ENCODE measurements at places on chromosomes 1 and 21.

DNA sequence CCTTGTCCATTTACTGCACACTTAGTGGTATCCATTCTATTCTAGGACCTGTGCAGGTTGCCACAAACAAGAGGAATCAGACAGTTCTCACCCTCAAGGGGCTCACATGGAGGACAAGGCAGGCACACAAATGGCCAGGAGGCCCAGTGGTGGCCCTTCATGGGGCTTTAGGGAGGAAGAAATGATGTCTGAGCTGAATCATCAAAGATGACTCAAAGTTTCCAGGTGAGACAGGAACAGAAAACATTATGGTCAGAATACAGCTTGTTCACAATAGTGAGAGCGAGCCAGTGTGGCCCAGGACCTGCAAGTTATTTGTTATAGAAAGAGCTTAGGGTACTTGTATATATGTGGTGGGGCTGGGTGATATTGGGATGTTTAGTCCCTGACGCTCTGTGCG is 26.4 kb downstream of the SHISAL2A start:
- DNase-seq, result no peak

- no peak for DNase-seq
Measured at GRCh38 chr1:13628711-13629110, 45.1 kb downstream of the PDPN start.

GRCh38 chr1:43850591-43851233 is 82.9 kb upstream of the ARTN start:
- DNase-seq, result no peak

- DNase-seq, result no peak
Measured at GRCh38 chr1:231236208-231236591, 4.8 kb upstream of the GNPAT start.

DNA sequence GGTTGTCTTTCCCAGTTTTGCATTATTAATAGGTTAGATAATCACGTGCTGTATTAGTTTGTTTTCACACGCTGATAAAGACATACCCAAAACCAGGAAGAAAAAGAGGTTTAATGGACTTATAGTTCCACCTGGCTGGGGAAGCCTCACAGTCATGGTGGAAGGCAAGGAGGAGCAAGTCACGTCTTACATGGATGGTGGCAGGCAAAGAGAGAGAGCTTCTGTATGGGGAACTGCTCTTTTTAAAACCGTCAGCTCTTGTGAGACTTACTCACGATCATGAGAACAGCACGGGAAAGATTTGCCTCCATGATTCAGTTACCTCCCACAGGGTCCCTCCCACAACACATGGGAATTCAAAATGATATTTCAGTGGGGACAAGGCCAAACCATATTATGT is 2.3 kb upstream of the VCAM1 start:
- no peak for DNase-seq

- DNase-seq, result no peak
Measured at GRCh38 chr1:27517301-27517700, 27.3 kb upstream of the WASF2 start.

- DNase-seq, result no peak
Measured at GRCh38 chr1:117591252-117591651, 14.6 kb upstream of the TENT5C start.

- no peak for DNase-seq
Measured at GRCh38 chr1:12495725-12496124, 122.3 kb downstream of the DHRS3 start.

GRCh38 chr21:43613755-43614638 is 45.3 kb downstream of the HSF2BP start:
- DNase-seq, result no peak

DNA sequence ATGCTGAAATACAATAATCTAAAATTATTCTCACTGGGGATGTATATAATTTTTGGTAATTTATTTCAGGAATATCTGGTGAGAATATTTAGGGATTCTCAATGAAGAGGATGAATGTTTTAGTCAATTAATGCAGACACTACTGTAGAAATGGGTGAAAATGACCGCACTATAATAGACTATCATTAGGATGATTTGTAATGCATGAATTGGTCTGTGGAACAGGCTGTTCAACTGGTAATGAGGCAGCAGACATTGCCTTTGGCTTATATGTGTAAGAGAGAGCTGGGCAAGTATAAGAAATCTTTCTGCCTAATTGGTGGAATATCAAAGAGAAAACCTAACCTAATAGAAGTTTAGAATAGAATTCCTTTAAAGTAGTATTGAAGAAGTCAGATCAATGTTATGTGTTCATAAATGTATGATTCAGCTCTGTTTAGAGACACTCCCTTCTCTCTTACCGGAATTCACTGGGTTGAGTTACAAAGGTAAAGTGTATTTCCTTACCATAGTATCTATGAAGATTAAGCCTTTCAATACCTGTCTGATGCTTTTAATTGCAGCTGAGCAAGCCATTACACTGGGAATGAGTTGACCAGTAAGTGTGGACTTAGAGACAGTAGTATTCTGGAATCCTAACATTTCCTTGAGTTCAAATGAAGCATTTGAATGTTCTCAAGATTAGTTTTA is 274.5 kb downstream of the S1PR1 start:
- DNase-seq, result no peak

GRCh38 chr21:38956521-38956855 is 150.8 kb downstream of the ETS2 start:
- DNase-seq, result no peak

DNA sequence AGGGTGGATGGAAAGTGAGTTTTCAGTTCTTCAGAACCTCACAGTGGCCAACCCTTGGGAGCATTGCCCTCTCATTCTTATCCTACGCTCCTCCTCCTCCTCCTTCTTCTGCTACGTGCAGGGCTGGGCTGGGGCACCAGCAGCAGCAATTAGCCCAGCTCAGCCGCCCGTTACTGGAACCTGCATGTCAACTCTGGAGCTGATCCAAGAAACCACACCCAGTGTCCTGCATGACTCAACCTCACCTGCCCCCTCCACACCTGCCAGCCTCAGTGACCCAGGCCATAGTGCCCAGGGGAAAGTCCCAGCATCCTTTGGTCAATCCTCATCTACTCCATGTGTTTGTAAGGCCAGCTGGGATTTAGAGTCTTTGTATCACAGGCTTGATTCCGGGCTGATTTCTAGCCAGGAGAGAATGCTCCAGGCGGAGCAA is 12.6 kb downstream of the ELF3 start:
- DNase-seq, result peak; percentile 73

- no peak for DNase-seq
Measured at GRCh38 chr1:4745560-4745959, 91.2 kb downstream of the AJAP1 start.

GRCh38 chr1:40880813-40881549 is 18.8 kb upstream of the CITED4 start:
- no peak for DNase-seq

DNA sequence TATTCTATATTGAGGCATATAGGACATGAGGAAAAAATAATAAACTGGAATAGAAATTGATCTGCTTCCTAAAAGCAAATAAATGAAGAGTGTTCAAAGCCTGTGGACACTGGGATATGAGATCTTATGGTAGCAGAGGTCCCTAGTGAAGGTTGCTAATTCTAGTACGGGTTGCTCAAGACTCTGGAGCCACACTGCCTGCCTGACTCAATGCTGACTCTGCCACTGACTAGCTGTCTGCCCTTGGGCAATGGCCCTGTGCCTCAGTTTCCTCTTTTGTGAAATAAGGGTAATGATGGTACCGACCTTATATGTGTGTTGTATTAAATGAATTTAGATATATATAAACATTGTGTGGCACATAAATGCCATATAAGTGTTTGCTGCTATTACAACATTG is 59.0 kb upstream of the C1orf53 start:
- DNase-seq, result no peak

- DNase-seq, result no peak
Measured at GRCh38 chr1:235069176-235069575, 59.5 kb downstream of the TOMM20 start.

GRCh38 chr21:36504067-36505058 is 24.4 kb upstream of the CLDN14 start:
- peak; percentile 3 for DNase-seq

DNA sequence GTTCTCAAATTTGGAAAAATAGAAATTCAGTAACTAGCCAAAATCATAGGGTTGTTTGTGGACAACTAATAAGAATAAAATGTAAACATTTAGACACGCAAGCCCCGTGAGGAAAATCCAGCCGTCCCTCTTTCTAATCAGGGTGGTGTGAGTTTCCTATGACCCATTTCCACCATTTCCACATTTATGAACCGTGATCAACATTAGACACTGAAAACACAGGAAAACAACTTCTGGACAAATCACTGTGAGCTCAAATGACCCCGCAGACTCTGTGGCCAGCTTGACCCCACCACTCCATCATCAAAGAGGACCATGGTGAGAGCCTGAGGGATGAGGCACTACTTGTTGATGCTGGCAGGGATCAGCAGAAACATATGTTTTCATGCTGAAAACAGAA is 101.0 kb downstream of the SIM2 start:
- DNase-seq, result no peak

DNA sequence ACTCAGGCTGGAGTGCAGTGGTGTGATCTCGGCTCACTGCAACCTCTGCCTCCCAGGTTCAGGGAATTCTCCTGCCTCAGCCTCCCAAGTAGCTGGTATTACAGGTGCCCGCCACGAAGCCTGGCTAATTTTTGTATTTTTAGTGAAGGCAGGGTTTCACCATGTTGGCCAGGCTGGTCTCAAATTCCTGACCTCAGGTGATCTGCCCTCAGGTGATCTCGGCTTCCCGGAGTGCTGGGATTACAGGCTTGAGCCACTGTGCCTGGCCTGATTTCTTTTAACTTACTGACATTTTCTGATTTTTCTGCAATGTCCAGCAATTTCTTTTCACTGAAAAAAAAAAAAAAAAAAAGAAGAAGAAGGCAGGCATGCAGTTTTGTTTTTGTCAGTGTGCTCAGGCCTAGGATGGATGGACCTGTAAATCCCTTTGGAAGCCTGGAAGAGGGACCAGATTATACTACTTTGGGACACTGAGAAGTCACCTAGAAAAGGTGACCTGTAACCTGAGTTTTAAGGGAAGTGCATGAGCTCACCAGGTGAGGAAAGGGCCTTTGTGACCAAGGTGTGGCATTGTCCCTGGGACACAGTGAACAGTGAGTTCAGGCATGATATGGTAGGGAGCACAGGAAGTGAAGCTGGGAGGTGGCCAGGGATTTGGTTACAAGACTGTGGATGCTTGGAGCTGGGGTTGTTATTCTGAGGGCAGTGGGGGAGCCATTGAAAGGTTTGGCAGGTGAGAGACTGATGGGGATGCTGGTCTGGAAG is 2.7 kb upstream of the TMEM61 start:
- DNase-seq, result peak; percentile 72

- no peak for DNase-seq
Measured at GRCh38 chr21:24096651-24097050, 1510.6 kb downstream of the MRPL39 start.

- DNase-seq, result no peak
Measured at GRCh38 chr1:39890273-39890672, 7.0 kb upstream of the TRIT1 start.

DNA sequence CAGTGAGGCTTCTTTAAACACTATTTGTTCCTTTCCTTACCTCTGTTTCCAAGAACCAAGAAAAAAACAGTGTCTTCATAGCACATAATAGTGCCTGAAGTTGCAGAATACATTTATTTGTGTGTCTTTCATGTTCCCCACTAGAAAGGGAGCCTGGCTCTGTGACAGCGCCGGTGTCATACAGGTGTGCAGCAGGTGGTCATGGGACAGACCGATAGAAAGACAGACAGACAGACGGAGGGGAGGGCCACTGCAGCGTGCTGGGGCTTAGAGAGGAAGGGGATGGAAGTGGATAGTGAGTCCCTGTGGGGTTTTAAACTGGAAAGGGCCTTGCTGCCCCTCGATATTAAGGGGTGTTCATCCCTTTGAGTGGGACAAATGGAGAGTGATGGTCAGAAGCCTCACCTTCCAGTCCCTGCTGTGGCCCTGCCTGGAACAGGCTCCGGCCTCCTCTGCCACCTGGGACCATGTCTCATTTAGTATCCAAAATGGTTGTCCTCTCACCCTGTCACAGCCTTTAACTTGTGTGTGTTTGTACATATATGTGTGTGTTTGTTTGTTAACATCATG is 152.9 kb downstream of the PGBD5 start:
- DNase-seq, result no peak

DNA sequence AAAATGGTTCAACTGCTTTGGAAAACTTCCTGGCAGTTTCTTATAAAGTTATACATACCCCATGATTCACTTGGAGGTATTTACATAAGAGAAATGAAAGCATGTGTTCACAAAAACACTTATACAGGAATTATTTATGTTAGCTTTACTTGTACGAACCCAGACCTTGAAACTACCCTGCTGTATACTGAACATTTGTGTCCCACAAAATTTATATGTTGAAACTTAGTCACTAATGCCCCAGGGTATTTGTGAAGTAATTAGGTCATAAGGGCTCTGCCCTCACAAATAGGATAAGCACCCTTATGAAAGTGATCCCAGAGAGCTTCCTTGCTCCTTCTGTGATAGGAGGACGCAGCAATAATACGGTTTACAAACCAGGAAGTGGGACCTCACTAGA is 42.7 kb upstream of the B3GALT2 start:
- no peak for DNase-seq

DNA sequence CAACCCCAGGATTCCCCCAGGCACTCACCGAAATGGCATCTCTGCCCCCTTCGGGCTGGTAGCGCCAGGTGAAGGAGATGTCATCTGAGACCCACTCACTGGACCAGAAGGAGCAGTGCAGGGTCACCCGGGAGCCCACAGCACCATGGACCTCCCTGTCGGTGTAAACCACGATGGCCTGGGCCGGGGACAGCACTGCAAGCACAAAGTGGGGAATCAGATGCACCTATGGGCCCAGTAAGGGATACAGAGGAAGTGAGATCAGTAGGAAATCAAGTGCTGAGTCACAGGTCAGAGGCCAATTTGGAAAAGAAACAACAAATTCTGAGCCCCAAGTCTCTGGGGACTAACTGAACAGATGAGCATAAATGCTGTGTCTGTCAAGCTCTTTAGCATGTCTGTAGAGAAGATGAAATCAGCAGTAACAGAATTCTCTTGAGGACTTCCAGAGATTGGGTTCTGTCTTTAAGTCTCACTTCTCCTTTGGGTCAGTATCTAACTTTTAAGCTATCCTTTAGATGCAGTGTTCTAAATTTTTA is 2.5 kb downstream of the MPZ start:
- no peak for DNase-seq
